ENCODE measurements at places on chromosomes 5 and 9. TPM values are rescaled to one million over a fixed set of nuclear protein-coding genes. Genes with fewer than 3 reads are reported as not detected.
A peak's percentile ranks its signal among the peaks of the same experiment; 100 is the strongest.

The PCDHGB7 gene
- 7.0 TPM for polyA plus RNA-seq

The LEAP2 gene
- 2.2 TPM for polyA plus RNA-seq

The CTSL gene
- polyA plus RNA-seq: 37.8 TPM

DNA sequence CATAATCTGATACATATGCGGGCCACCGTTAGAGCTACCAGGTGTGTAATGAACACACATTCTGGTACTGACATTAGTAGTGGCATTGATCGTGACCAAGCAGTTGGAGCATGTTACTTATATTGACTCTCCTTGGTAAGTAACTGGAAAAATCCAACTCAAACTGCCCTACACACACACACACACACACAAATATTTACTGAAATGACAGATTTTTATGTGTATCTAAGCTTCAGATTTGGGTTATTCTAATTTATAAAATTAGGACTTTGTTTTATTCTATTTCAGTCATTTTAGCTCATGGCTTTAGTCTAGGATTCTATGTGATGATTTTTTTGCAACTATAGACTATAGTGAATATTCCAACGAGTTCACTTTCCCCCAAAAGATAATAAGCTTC is 1280.2 kb upstream of the ACO1 start:
- no peak for DNase-seq

DNA sequence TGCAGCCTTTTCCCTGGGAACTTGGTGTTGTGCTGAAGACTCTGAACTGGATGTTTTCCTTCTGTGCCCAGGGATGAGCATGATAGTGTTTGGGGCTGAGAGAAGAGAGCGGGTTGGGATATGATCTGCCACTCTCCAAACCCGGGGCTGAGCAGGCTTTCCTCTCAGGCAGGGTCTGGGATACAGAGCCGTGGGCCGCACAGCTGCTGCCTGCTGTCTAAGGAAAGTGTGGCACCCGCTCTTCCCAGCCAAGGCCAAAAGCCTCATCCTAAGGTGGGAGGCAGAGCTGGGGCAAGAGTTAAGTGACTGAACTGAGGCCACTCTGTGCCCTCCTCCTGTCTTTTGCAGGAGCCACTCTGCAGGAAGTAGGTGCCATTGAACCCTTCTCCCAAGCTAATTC is 83.6 kb upstream of the PITX1 start:
- no peak for DNase-seq

- DNase-seq: no peak
Measured at GRCh38 chr5:6545770-6546690, 86.8 kb downstream of the NSUN2 start.

DNA sequence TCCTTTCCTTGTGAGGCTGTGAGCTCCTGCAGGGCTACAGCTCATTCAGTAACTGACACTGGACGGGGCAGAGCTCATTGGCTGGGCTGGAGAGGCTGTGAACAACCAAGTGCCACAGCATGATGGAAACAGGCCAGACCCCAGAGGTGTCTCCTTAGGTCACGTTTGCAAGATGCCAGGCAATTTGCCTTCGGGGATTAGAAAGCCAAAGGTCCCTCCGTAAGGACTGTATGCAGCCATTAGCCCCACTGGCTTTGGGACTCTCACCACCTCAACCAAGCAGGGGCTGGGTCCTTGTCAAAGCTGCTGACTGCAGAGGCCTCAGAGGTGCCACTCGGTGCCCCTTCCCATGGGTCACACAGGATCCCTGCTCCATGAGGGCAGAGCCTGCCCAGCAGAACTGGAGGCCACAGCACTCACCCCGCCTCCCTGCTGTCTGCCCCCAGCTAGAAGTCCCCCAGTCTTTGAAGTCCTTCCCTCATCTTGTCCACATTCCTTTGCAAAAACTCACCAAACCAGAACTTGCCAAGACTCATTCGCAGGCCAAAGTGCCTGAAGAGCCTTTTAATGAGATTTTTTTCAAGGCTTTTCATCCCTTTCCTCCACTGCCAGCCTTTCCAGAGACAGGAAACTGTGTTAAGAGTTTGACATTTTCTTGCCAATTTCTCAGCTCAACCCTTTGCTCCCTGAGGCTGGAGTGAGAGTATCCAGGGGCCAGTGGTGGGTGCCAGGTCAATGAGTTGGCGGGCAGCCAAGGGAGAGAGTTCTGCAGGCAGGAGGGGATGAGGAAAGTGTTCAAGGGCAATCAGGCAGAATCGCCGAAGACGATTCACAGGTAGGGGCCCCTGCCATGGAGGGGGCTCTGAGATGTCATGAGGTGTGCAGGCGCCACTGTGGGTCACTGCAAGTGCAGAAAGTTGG is 39.7 kb upstream of the SLC25A51 start:
- peak; percentile 32 for DNase-seq

GRCh38 chr9:5446451-5447236 is 3.7 kb upstream of the CD274 start:
- DNase-seq: no peak

- DNase-seq: no peak
Measured at GRCh38 chr5:78731884-78732283, 83.3 kb upstream of the LHFPL2 start.

- DNase-seq: no peak
Measured at GRCh38 chr5:125152044-125152443, 405.6 kb upstream of the ZNF608 start.
